Psoas muscle (tissue), 8 donors: ENCODE measurements at places on chromosomes 4 and X.

DNA sequence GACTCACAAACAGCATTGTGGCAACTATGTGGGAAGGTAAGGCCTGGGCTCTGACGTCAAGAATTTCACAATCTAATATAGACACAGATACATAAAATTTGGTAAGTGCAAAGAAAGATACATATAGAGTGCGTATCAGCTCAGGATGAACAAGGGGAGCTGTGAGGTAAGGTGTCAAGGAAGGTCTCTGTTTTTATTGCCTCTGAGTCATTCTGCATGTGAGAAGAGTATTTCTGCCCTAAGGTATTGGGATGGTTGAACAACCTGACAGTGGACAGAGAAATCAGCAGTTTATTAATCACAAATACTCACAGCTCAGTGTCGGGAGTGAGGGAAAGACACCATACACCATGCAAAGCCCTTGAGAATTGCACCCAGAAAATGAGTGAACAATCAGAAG lies 89.8 kb downstream of the COMMD8 start:
- no peak for DNase-seq

- DNase-seq = no peak
Measured at GRCh38 chr4:174210354-174210753, 73.1 kb downstream of the FBXO8 start.

DNA sequence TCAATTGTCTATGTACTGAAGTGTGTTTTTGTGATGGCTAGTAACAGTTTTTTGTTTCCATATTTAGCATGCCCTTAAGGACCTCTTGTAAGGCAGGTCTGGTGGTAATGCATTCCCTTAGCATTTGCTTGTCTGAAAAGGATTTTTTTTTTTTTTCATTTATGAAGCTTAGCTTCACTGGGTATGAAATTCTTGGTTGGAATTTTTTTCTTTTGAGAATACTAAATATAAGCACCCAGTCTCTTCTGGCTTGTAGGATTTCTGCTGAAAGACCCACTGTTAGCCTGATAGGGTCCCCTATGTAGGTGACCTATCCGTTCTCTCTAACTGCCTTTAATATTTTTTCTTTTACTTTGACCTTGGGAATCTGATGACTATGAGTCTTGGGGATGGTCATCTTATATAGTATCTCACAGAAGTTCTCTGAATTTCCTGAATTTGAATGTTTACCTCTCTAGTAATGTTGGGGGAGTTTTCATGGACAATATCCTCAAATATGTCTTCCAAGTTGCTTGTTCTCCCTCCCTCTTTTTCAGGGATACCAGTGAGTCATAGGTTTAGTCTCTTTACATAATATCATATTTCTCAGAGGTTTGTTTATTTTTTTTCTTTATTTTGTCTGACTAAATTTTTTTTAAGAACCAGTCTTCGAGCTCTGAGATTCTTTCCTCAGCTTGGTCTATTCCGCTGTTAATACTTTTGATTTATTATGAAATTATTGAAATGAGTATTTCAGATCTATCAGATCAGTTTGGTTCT lies 157.1 kb upstream of the PGRMC2 start:
- no peak for DNase-seq

- no peak for DNase-seq
Measured at GRCh38 chrX:21725916-21726315, 32.0 kb downstream of the SMPX start.

DNA sequence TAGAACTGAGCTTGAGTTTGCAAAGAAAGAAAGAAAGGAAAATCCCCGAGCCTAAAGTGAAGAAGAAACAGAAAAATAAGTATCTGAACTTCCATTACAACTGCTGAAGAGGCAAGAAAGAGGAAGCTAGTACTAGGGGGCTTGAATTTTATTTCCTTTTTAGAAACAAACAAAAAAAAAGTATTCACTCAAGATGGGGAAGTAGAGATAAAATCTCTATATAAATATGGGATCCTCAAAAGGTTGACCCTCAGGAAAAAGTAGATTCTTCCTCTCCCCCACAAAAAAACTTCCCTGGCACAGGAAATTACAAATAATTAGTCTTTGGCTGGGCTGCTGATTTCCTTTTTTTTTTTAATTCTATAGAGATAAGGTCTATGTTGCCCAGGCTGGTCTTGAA lies 16.0 kb downstream of the LRBA start:
- no peak for DNase-seq

DNA sequence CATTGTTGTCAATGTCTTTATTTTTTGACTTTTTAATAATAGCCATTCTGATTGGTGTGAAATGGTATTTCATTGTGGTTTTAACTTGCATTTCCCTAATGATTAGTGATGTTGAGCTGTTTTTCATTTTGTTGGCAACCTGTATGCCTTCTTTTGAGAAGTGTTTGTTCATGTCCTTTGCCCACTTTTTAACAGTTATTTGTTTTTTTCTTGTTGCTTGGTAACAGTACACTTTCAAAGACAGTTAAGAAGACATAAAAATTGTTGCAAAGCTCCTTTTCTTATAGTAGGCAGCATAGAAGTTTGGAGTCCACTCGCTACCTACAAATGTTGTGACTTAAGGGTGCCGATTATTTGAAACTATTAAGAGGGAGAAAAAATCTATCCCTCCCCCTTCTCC lies 48.7 kb upstream of the SLC7A11 start:
- no peak for DNase-seq

- no peak for DNase-seq
Measured at GRCh38 chr4:43990551-43990950, 458.1 kb downstream of the KCTD8 start.

DNA sequence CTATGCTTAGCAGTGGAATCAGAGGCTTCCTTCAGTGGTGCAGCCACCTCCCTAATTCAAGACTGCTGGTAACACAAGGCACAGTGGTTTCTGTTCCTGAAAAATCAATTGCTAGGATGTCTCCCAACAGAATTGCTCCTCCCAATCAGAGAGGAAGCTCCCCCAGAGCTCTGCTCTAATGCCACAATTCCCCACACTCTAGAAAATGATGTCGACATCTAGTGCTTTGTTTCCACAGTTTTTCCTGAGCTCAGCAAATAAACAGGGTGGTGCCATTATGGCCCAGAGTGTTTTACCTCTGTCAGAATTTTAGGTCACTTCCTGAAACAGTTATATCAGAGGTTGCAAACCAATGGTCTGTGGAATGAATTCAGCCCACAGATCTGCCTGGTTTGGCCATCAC lies 24.7 kb downstream of the TAB3 start:
- DNase-seq = no peak

DNA sequence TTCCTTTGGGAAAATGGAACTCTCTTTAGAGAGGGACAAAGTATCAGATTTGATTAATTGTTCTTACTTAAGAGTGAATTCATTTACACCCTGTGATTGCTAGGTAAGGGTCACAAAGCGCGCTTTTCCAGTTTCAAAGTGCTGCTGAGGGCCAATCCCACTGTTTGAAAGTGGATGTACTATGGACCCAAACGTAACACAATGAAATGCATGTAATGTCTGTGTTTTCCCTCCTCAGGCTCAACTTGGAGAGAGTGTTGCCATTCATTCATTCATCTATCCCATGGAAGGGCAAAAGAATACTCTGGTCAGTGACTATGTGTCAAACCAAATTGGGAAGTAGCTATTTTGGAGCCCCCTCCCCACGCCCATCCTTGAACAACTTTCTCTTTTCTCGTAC lies 16.1 kb downstream of the IGSF1 start:
- DNase-seq = no peak

- DNase-seq = no peak
Measured at GRCh38 chrX:78035061-78035460, 65.6 kb upstream of the PGAM4 start.
